ENCODE measurements at places on chromosomes 1 and 21.
A peak's percentile ranks its signal among the peaks of the same experiment; 100 is the strongest.

DNA sequence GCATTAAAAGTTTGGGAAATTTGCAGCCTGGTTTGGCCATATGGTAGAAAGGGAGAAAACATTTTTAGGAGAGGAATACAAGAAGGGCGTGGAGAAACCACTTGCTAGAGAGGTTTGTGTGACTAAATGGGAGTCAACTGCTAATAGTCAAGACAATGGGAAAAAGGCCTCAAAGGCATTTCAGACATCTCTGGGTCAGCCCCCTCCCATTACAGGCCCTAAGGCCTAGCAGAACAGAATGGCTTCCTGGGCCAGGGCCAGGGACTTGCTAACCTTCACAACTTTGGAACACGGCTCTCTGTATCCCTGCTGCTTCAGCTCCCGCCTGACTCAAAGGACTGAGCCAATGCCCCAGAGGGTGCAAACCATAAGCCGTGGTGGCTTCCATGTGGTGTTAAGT is 752.3 kb upstream of the ADAMTS5 start:
- DNase-seq, result no peak

GRCh38 chr1:93323185-93323820 is 22.4 kb upstream of the DR1 start:
- no peak for DNase-seq

DNA sequence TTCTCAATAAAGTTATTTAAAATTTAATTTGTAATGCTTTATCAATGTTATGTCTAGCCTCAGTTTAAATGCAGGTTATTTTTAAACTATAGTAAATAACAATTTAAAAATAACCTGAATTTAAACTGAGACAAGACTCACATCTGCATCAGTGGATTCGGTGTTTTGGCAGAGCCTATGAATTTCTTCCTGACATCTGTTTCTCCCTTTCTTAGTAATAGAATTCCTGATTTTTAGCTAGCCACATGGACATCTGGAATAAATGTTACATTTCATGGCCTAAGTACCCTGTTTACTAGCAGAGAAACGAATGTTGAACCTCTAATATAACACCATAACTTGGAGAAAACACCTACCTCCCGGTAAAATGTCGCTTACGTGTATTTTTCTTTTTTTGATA is 1141.6 kb upstream of the ADGRL2 start:
- DNase-seq, result no peak

GRCh38 chr21:39105836-39106235 is 77.4 kb downstream of the PSMG1 start:
- no peak for DNase-seq

DNA sequence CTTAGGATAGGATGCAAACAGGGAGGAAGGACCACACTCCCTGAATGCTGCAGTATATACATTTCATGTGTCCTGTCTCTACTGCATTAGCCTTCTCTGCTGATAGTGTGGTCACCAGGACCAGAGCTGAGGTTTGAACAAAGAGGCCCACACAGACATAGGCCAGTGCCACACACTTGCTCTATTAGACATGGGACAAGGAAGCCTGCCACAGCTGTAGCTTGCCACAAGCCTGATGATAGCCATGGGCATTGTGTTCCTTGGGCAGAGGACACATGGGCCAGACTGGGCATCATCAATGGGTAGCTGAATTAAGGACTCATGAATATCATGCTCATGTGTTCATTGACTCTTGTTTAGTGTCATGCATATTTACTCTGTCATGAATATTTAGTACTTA is 10.4 kb downstream of the CAMSAP2 start:
- DNase-seq, result no peak

GRCh38 chr21:40067751-40068150 is 200.5 kb downstream of the PCP4 start:
- no peak for DNase-seq

DNA sequence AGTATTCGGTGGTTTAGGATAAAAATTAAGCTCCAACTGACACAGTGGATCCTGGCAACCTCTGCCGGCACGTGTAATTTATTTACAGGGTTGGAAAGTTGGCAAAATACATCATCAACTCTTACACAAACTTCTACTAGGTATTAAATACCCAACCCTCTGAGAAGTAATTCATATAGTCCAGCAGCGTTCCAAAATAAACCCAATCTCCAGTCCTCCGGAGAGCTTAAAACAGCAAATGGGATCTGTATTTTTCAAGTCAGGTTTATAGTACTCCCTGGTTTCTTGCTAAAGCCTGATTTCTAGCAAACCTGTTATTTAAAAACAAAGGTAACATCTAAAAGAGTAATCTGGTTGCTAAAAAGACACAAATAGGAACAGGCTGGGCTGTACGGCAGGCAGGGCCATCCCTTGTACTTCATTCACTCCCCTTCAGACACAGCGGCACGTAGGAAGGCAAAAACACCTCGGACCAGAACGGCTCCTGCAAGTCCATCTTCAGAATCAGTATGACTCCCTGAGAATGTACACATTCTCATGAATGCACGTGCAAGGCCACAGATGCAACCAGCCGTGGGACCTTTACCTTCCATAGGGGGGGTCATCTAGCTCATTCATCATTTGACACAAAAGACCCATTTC is 8.6 kb downstream of the GLIS1 start:
- DNase-seq, result no peak

DNA sequence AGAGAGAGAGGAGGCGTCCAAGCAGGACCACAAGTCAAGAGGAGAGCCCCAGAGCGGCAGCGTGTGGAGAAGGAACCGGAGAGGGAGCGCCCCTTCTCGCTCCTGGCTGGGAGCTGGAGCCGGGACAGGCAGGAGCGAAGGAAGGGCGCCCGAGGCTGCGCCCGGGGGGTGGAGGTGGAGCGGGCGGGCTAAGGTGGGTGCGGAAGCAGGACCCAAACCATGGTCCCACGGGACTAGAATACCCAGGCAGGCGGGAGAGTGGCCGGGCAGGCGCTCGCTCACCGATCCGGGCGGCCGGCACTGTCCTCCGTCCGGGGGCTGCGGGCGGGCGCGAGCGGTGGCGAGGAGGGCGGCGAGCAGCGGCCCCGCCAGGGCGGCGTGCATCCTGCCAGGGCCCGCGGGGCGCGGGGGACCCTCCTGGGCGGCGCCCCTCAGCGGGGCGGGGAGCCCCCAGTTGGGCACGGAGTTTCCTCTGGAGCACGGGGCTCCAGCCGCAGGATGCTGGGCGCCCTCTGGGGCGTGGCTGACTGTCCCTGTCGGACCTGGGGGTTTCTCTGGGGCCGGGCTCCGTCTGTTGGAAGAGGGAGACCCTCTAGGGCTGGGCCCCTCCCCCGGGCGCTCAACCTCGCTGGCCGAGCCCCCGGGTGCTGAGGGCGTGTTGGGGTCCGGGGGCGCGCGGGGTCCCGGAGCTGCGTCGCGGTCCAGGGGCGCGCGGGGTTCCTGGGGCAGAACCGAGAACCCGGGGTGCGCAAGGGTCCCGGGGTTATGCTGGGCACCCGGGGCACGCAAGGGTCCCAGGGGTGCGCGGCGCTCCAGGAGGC is 569 bp downstream of the TRABD2B start:
- no peak for DNase-seq

GRCh38 chr1:21175670-21176581 is 771 bp downstream of the EIF4G3 start:
- no peak for DNase-seq

GRCh38 chr1:224405604-224405970 is 29.0 kb downstream of the WDR26 start:
- DNase-seq, result no peak

GRCh38 chr1:170660871-170661645 is 2.9 kb upstream of the PRRX1 start:
- DNase-seq, result no peak

DNA sequence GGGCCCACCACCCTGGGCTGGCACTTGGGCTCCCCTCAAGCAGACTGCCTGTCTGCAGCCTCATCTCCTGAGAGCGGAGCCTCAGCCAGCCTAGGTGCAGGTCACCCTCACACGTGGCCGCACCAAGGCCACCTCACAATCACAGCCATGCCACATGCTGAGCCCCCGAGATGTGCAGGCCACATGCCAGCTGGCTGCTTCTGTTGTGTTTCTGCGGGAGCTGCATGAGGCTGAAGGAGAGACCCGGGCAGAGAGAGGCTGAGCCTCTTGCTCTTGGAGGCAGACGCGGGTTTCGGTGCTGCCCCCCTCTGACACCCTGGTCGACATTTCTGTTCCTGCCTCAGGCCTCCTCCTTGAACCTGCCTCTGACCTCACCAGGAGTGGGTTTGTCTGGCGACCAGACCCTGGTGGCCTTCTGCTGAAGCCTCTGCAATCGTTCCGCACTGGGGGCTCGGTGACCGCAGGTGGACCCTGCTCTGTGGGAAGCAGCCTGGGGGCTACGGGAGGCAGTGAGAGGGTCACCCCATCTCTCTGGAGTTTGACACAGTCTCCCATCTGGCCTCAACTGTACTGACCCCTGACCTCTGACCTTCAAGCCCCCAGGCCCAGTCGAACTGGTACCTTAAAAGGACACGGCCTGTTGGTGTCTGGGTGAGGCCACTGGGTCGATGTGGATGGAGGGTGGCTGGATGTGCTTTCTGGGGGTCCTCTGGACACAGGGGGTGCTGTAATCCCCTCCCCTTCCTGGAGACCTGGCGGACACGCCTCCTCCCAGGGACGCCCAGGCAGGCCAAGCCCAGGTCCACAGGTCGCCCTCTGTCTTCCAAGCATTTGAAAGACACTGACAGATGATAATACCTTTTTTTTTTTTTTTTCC is 13.0 kb upstream of the C1orf174 start:
- no peak for DNase-seq

- no peak for DNase-seq
Measured at GRCh38 chr1:101190441-101190840, 46.4 kb upstream of the S1PR1 start.

GRCh38 chr1:1554926-1555915 is 14.8 kb upstream of the TMEM240 start:
- peak; percentile 63 for DNase-seq

DNA sequence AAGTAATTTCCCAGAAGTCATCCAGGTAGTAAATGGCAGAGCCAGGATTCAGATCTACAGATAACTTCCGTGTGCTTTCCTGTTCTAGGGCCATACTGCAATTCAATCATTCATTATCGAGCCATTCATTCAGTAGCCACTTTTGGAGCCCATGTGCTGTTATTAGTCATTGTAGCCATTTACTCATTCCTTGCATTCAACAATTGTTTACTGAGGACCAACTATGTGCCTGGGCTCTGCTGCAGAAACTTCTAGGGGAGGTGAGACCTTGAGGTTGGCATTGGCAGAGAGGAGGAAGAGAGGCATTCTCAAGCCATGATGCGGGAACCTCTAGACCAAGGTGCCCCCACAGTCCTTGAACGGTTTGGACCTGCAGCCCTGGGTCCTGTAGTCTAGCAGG is 27.9 kb downstream of the EPHB2 start:
- DNase-seq, result no peak

- DNase-seq, result no peak
Measured at GRCh38 chr1:2463396-2463795, 12.7 kb upstream of the PLCH2 start.

- DNase-seq, result no peak
Measured at GRCh38 chr1:154199563-154199879, 6.6 kb downstream of the CFAP141 start.

DNA sequence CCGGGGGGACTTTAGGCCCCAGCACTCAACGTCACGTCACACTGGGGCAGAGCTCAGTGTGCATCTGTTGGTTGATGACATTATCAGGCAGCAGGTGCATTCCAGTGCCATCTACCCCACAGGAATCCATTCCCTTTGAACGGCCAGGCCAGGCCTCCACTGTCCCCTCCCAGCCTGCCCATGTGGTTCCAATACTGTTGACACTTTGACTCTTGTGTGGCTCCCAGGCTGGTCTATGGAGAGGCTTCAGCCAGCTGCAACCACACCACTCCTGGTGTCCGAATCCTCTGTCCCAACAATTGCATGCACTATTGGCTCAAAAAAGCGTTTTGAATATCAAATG is 92.0 kb upstream of the SIM2 start:
- DNase-seq, result no peak

GRCh38 chr1:46757956-46758528 is 39.1 kb upstream of the EFCAB14 start:
- DNase-seq, result no peak

DNA sequence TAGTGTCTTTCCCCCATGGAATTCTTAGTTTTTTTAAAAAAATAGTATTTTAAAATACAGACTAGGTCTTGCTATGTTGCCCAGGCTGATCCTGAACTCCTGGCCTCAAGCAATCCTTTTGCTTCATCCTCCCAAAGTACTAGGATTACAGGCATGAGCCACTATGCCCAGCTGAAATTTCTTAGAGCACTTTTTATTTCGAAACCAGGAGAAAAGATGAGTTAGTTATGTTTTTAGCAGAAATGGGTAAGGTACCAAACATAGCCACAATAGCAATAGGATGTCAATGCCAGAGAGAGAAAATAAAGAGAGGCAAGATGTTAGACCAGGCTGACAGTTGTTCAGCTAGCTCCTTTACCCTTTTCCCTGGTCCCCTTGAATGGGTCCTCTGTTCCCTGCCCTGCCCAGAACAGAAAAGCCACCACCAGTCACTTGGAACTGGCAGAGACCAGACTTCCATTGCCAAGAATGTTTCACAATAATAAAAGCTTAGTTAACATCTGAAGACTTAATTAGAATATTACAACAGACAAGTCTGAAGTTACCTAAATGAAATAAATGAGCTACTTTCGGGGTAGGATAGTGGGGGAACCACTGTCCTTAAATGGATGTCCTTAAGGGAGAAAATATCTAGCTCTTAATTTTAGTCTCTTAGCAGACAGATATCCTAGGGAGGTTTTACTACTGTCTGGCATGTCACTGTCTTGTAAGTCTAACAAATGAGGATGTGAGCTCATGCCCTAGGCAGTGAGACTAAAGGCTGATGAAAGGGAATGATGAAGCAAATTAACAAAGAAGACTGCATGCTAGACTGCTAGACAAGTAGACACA is 54.3 kb downstream of the ABL2 start:
- DNase-seq, result no peak

DNA sequence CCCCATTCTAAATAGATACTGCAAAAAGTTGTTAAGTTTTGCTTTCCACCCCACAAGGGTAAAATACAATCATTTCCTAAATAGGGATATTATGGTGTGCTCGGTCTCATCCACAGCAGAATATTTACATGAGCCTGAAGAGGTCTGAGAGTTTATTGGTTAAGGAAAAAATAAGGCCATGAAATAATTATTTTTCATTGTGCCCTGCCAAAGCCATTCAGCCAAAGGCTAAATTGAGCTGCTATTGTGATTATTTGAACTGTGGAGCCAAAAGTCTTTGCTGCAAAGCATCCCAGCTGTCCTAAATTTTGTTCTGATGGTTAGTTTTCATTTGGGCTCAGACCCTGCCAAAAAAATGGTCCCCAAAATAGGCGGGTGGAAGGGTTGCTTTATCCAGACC is 298.7 kb upstream of the ESRRG start:
- DNase-seq, result no peak

All from T1000 (cell line).